H9 (cell line): ENCODE measurements at places on chromosomes 13 and 19. TPM values are rescaled to one million over a fixed set of nuclear protein-coding genes. Genes with fewer than 3 reads are reported as not detected.

- H3K4me3 ChIP-seq, result peak overlapping the region; percentile 28
- H3K36me3 ChIP-seq, result peaks cover 15% of the 10 kb centered on the region
- peak; percentile 37 for DNase-seq
- no peaks in the 10 kb centered on the region; the same call in 1 of the 2 replicates for H3K4me1 ChIP-seq
- no peaks in the 10 kb centered on the region for H3K27me3 ChIP-seq
Observed at GRCh38 chr19:15324791-15325519, 7.4 kb downstream of the BRD4 start.

GRCh38 chr19:46537136-46538097 is 41.8 kb upstream of the PNMA8B start:
- peak; percentile 68 for DNase-seq
- no peaks in the 10 kb centered on the region for H3K4me1 ChIP-seq
- H3K36me3 ChIP-seq, result no peaks in the 10 kb centered on the region

DNA sequence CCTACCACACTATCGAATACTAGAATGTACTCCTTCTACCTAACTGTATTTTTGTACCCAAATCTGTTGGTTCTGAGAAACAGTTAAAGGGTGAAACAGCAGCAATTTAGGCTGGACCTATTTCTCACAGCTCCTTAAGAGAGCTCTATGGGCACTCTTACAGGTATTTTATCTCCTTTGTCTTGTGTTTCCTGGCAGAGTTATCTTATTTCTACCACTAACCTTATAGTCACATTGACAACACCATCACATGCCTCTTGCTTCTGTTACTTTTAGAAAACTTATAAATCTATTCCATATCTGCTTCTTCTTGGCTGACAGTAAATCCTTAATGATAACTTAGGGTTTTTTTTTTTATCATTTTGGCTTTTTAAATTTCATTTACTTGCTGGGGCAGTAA is 130.7 kb downstream of the MYO16 start:
- H3K36me3 ChIP-seq, result no peaks in the 10 kb centered on the region
- no peak overlapping the region for H3K4me3 ChIP-seq
- no peaks in the 10 kb centered on the region for H3K4me1 ChIP-seq
- no peak for DNase-seq

GRCh38 chr19:50725218-50725910 is 2.2 kb downstream of the CLEC11A start:
- no peaks in the 10 kb centered on the region; the same call in 1 of the 2 replicates for H3K27me3 ChIP-seq
- DNase-seq, result no peak
- peaks cover 4% of the 10 kb centered on the region; the same call in 1 of the 2 replicates for H3K4me1 ChIP-seq
- H3K27ac ChIP-seq, result no peak overlapping the region
- peak overlapping the region; percentile 94 for H3K4me3 ChIP-seq
- no peaks in the 10 kb centered on the region for H3K36me3 ChIP-seq

- H3K4me1 ChIP-seq, result no peaks in the 10 kb centered on the region
- no peaks in the 10 kb centered on the region for H3K27me3 ChIP-seq
- H3K4me3 ChIP-seq, result no peak overlapping the region
- H3K36me3 ChIP-seq, result no peaks in the 10 kb centered on the region; the same call in 1 of the 2 replicates
- no peak overlapping the region for H3K27ac ChIP-seq
Observed at GRCh38 chr19:49758292-49758691, 4.8 kb downstream of the TSKS start.

DNA sequence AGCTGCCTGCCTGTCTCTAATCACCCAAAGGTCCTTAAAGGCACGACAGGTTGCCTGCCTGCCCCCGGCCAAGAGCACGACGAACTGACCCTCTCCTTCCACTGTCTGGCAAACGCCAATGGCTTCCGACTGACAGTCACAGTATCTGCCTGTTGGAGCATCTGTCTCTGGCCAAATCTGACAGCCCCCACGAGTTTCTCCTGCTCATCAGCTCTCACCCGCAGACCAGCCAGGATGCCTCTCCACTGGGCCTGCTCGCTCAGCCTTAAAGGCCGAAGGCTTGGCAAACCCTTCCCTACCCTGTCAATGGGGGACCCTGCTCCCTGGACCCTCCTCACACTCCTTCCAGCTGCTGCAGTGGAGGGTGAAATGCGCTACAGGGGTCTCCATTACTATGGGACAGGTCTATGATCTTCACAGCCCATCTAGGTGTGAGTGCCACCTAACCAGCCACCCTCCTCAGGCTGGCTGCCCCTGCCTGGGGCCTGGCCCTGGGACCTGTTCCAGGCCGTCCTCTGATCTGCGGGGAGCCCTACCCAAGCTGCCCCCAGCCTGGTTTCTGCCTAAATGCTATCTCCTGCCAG is 932 bp downstream of the FAM83E start:
- H3K4me3 ChIP-seq, result peak overlapping the region; percentile 68; the same call in 2 of the 3 replicates
- H3K27ac ChIP-seq, result no peak overlapping the region

- no peaks in the 10 kb centered on the region for H3K27me3 ChIP-seq
- no peak overlapping the region for H3K4me3 ChIP-seq
- no peaks in the 10 kb centered on the region for H3K36me3 ChIP-seq
- H3K27ac ChIP-seq, result no peak overlapping the region
- H3K4me1 ChIP-seq, result no peaks in the 10 kb centered on the region
- no peak for DNase-seq
Observed at GRCh38 chr19:28234637-28235036, 978.3 kb downstream of the UQCRFS1 start.

GRCh38 chr13:59906413-59907049 is 257.2 kb downstream of the DIAPH3 start:
- no peak for DNase-seq
- H3K4me1 ChIP-seq, result no peaks in the 10 kb centered on the region
- H3K4me3 ChIP-seq, result no peak overlapping the region
- H3K36me3 ChIP-seq, result peaks cover 4% of the 10 kb centered on the region; the same call in 1 of the 2 replicates

DNA sequence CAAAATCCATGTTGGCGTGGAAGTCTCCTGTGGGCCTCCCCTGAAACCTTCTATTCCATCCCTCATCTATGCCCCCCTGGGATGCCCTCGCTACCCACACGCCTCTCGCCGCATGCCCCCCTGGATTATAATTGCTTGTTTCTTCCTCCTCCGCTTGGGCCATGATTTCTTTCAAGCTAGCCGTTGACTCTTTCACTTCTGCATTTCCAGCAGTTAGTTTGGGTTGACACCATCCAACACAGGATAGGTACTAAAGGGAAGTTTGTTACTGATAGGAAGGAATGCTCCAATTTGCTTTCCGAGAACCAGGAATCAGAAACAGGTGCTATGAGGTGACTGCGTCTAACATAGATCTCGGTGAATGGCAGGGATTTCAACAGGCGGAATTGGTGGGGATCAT is 7.7 kb upstream of the SLC25A15 start:
- DNase-seq, result no peak
- no peaks in the 10 kb centered on the region for H3K4me1 ChIP-seq
- no peaks in the 10 kb centered on the region for H3K36me3 ChIP-seq
- H3K27ac ChIP-seq, result no peak overlapping the region

DNA sequence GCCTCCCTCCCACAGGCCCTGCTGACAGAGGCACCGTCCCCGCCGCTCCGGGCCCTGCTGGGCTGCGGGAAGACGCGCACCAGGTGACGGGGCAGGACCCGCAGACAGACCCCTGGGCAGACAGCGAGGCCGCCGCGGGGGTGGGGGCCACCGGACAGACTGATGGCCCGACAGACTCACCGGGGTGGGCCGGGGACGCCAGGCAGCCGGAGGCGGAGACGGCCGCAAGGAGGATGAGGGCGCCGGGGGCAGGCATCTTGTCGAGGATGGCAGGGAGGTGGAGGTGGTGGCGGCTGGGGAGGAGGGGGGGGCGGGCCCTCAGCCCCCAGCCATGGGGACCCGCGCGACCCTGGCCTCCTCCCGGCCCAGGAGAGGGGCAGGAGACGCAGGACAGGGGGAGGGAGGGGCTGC is 309 bp downstream of the LMTK3 start:
- H3K27me3 ChIP-seq, result peaks cover 2% of the 10 kb centered on the region; the same call in 1 of the 2 replicates
- no peak overlapping the region for H3K27ac ChIP-seq
- H3K36me3 ChIP-seq, result no peaks in the 10 kb centered on the region

GRCh38 chr13:39484506-39485313 is 118.3 kb downstream of the LHFPL6 start:
- H3K36me3 ChIP-seq, result no peaks in the 10 kb centered on the region
- peaks cover 8% of the 10 kb centered on the region; the same call in 1 of the 2 replicates for H3K4me1 ChIP-seq
- H3K4me3 ChIP-seq, result no peak overlapping the region
- H3K27ac ChIP-seq, result no peak overlapping the region

GRCh38 chr13:106143392-106143791 is 392.1 kb downstream of the EFNB2 start:
- H3K4me3 ChIP-seq, result no peak overlapping the region
- no peak for DNase-seq
- H3K27me3 ChIP-seq, result no peaks in the 10 kb centered on the region
- H3K4me1 ChIP-seq, result peaks cover 6% of the 10 kb centered on the region; the same call in 1 of the 2 replicates

- peak within 1 kb of the TSS; percentile 76 for H3K4me3 ChIP-seq
- H3K4me1 ChIP-seq, result no peaks in the 10 kb centered on the region; the same call in 1 of the 2 replicates
- H3K27me3 ChIP-seq, result no peaks in the 10 kb centered on the region
- no peak within 1 kb of the TSS for H3K27ac ChIP-seq
Observed at GRCh38 chr19:18173572-18174288, at the start of gene IFI30. IFI30 (plus strand) TSS chr19:18173813; CDS start chr19:18173842, 29 bp downstream.

DNA sequence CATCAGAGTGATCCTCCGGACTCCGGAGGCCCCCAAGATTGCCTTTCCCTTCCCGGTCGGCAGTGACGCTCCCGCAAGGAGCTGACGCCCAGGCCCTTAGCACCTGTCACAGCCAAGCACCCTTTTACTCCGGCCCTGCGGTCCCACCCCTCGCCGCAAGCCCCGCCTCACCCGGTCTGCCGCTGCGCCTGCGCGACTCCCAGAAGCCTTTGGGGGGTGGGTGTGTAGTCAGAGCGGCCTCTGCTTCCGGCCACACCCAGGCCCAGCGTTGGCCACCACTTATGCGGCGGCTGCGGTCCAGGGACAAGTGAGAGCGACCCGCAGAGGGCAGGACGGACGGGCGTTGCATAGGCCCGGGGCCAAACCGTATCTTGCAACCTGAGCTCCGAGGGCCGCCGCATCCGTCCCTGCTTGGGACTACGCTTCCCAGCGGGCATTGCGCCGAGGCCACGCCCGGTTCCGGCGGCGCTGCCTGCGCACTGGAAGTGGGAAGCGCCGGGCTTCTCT is 441 bp upstream of the ZFP28 start:
- DNase-seq, result peak; percentile 95
- H3K27me3 ChIP-seq, result no peaks in the 10 kb centered on the region
- peak overlapping the region; percentile 81 for H3K4me3 ChIP-seq
- no peaks in the 10 kb centered on the region; the same call in 1 of the 2 replicates for H3K4me1 ChIP-seq
- no peak overlapping the region for H3K27ac ChIP-seq

DNA sequence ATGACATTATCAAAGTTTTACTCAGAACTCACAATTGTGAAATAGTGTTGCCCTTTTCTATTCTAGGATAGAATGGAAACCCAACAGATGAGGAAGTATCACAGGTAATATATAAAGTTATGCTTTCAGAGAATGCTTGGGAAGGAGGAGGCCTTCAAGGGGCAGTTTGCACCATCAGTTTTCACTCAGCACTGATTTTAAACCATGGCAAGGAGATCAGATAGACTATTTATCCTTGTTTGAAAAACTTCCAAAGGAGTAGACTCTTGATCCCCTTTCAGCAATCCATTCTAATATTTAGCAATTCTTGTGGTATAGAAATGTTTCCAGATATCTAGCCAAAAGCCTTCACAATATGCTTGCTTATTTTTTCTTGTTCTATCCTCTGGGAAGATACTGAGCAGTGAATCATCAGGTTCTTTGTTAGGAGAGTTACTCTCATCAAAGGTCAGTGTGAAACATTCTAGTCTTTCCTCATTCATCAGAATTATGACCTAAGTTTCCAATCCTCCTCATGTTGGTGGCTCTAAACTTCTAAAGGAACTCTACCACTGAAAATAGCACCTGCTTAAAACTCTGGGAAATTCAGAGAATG is 3.8 kb downstream of the GPC6 start:
- peak overlapping the region; percentile 96; the same call in 1 of the 3 replicates for H3K4me3 ChIP-seq
- H3K27ac ChIP-seq, result no peak overlapping the region
- DNase-seq, result no peak
- H3K27me3 ChIP-seq, result no peaks in the 10 kb centered on the region
- H3K36me3 ChIP-seq, result no peaks in the 10 kb centered on the region

DNA sequence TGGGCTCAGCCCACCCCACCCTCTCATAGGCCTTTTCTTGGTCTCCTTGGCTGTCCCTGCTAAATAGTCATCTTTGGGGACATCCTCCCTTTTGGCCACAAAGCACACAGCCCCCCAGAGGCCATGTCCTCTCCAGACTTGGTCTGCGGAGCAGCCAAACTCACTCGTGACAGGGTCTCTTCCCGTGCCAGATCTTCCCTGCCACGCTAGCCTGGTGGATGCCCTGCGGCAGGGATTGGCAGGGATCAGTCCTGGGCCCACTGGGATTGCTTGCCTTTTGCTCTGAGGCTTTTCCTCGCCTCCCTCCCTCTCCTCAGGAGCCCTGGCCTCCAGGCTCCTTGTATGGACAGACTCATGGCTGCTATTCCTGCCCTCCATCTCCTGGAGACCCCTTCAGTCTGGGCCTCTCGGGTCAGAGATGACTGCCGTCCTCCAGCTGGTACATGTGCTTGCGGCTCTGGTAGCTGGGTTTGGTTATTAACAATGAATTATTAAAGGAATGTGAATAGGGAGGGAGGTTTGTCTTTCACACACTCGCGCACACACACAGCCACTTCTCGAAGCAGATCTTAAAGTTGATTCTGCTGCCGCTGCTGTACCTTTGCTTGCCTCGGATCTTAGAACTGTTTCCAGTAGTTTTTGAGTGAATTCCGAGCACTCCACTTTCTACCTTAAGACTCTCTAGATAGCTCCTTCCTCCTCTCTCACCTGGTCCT is 45.1 kb downstream of the NFIX start:
- no peak overlapping the region for H3K27ac ChIP-seq
- H3K36me3 ChIP-seq, result no peaks in the 10 kb centered on the region
- H3K27me3 ChIP-seq, result no peaks in the 10 kb centered on the region; the same call in 1 of the 2 replicates
- no peaks in the 10 kb centered on the region for H3K4me1 ChIP-seq
- H3K4me3 ChIP-seq, result no peak overlapping the region
- DNase-seq, result no peak

- peaks cover 5% of the 10 kb centered on the region for H3K36me3 ChIP-seq
- H3K27me3 ChIP-seq, result no peaks in the 10 kb centered on the region
- H3K4me1 ChIP-seq, result no peaks in the 10 kb centered on the region
- no peak overlapping the region for H3K27ac ChIP-seq
- H3K4me3 ChIP-seq, result no peak overlapping the region
Observed at GRCh38 chr19:17522988-17523872, 11.8 kb downstream of the PGLS start.

The RETN gene
- not detected in 2 replicates for total RNA-seq

The CACNA1A gene
- total RNA-seq, result 7.9 and 8.0 TPM in 2 replicates

The C19orf73 gene
- total RNA-seq, result 0.72 and 1.1 TPM in 2 replicates

The SIGLEC12 gene
- not detected in 2 replicates for total RNA-seq

The CHST8 gene
- 4.9 and 5.1 TPM in 2 replicates for total RNA-seq

The JUND gene
- total RNA-seq, result 103 and 109 TPM in 2 replicates

The LGALS7B gene
- total RNA-seq, result 0.90 and 1.4 TPM in 2 replicates

The ABHD17A gene
- 47.5 and 50.3 TPM in 2 replicates for total RNA-seq

The PEAK3 gene
- total RNA-seq, result not detected in 2 replicates

The RPL13A gene
- total RNA-seq, result 3,286 and 3,356 TPM in 2 replicates

The GRIK5 gene
- 43.1 and 45.0 TPM in 2 replicates for total RNA-seq
